HEK293T (cell line): ENCODE measurements at places on chromosomes 7 and 10.

DNA sequence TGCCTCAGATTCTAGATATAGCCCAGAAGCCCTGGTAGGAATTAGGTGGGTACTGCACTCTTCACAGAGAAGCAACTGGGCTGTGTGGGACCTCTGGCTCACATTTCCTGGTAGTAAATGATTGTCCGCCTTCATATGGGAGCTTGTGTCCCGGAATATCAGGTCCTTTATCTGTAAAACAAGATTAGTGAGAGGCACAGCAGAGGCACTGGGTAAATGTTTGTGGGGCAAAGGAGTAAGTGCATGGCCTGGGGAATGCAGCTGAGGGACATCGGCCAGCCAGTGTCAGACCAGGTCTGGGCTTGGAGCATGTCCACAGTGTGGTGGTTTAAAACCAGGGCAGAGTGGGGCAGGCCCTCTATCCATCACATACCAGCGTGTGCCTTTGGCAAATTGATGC, 323.3 kb upstream of the ZMIZ1 start:
- no peak for DNase-seq

DNA sequence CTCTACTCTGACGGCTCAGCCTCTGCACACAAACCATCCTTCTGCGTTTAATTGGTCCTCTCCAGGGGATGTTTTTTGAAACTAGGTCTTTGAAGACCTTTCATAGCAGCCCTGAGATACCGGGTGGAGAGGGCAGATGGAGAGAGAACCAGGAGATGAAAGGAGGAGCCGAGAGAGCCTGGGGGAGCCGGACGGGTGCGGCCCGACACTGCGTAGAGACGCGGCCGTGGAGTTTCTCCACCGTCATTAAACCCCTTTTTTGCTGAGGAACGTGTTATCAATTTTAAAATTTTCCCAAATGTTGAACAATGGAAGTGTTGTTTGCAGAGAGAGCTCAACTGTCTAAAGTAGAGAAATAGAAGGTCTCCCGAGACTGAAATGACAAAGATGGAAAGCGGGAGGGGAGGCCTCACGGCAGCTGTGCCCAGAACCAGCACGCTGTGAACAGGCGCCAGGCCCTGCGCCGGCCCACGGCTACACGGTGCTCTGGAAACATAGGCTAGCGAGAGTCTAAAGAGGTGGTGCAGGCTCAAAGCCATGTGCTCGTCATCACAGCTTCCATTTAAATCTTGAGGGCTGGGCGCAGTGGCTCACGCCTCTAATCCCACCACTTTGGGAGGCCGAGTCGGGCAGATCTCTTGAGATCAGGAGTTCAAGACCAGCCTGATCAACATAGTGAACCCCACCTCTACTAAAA, 307.0 kb downstream of the PTPRN2 start:
- no peak for DNase-seq

GRCh38 chr7:115009736-115010440, 88.0 kb downstream of the MDFIC start:
- no peak for DNase-seq

- DNase-seq: no peak
Observed at GRCh38 chr7:104779888-104780287, 234.1 kb upstream of the KMT2E start.

- DNase-seq: no peak
Observed at GRCh38 chr10:92313750-92314149, 22.8 kb downstream of the MARCHF5 start.
